ENCODE measurements at places on chromosomes 6 and 20. TPM values are rescaled to one million over a fixed set of nuclear protein-coding genes. Genes with fewer than 3 reads are reported as not detected.
A peak's percentile ranks its signal among the peaks of the same experiment; 100 is the strongest.

GRCh38 chr6:135938576-135939207 lies 87.2 kb downstream of the PDE7B start:
- no peak overlapping the region for H3K27ac ChIP-seq
- no peaks in the 10 kb centered on the region for H3K27me3 ChIP-seq
- H3K4me3 ChIP-seq: no peak overlapping the region
- no peaks in the 10 kb centered on the region for H3K4me1 ChIP-seq
- DNase-seq: no peak

DNA sequence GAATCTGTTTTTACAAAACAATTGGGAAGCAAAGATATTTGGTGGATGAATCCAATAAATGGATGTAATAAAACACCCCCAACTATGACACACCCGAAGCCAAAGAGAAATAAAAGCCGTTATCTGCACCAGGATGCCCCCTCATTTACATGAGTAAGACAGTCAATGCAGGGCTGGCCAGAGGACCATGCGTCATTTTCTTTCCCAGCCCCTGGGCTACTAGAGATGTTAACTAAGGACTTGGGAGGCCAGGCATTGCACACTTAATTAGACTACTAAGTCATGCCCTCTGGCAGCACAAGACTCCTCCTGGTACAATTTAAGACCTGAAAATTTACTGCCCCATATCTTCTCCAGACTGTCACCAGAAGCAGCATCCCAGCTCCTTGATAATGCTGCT lies 3.2 kb downstream of the LEMD2 start:
- H3K4me1 ChIP-seq: peaks cover 25% of the 10 kb centered on the region
- H3K27me3 ChIP-seq: no peaks in the 10 kb centered on the region
- H3K27ac ChIP-seq: no peak overlapping the region
- DNase-seq: no peak

- H3K4me1 ChIP-seq: no peaks in the 10 kb centered on the region
- no peaks in the 10 kb centered on the region for H3K27me3 ChIP-seq
- H3K36me3 ChIP-seq: no peaks in the 10 kb centered on the region
- no peak overlapping the region for H3K27ac ChIP-seq
- H3K4me3 ChIP-seq: no peak overlapping the region
- DNase-seq: no peak
Measured at GRCh38 chr6:146593986-146594385, 4.8 kb upstream of the ADGB start.

ARMH2 gene
- not detected for total RNA-seq

SCRT2 gene
- 0.34 TPM for total RNA-seq

- 0 out of 2 replicates have a peak overlapping the region, but pooled peaks have one; percentile 2 for H3K4me3 ChIP-seq
- H3K27me3 ChIP-seq: no peaks in the 10 kb centered on the region
- H3K4me1 ChIP-seq: peaks cover 5% of the 10 kb centered on the region
- H3K36me3 ChIP-seq: no peaks in the 10 kb centered on the region
- peak; percentile 56 for DNase-seq
Measured at GRCh38 chr6:22250486-22250885, 46.4 kb downstream of the PRL start.

SLC17A3 gene
- not detected for total RNA-seq

- no peaks in the 10 kb centered on the region for H3K36me3 ChIP-seq
- no peak overlapping the region for H3K27ac ChIP-seq
- no peak overlapping the region for H3K4me3 ChIP-seq
- no peaks in the 10 kb centered on the region for H3K4me1 ChIP-seq
Measured at GRCh38 chr6:113402544-113402943, 454.6 kb upstream of the MARCKS start.

MDFI gene
- 38.5 TPM for total RNA-seq

SLC22A2 gene
- 1.4 TPM for total RNA-seq

NRSN1 gene
- total RNA-seq: 0.78 TPM

GRCh38 chr20:41664584-41664983 lies 46.4 kb upstream of the CHD6 start:
- no peaks in the 10 kb centered on the region for H3K36me3 ChIP-seq
- no peaks in the 10 kb centered on the region for H3K4me1 ChIP-seq
- DNase-seq: no peak
- no peak overlapping the region for H3K27ac ChIP-seq
- H3K4me3 ChIP-seq: no peak overlapping the region
- no peaks in the 10 kb centered on the region for H3K27me3 ChIP-seq

DNA sequence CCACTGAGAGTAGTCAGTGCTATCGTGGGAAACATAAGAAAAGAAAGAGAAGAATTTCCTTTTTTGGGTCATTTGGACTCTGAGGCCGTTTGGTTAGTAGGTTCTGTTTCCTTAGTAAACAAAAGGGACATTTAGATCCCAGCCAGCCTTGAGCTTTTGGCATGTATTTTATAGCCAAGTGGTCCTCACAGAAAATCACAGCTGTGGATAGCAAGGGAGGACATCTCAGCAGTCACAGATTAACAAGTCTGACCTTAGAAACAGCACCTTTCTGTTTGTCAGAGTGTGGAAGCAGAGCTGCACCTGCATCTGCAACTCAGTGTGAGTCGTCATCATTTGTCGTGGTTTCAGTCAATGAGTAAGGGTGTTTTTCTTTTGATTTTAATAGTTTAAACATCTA lies 40.5 kb downstream of the FAM120B start:
- no peaks in the 10 kb centered on the region for H3K4me1 ChIP-seq
- peaks cover 11% of the 10 kb centered on the region for H3K36me3 ChIP-seq
- H3K27me3 ChIP-seq: no peaks in the 10 kb centered on the region
- no peak overlapping the region for H3K27ac ChIP-seq

DNA sequence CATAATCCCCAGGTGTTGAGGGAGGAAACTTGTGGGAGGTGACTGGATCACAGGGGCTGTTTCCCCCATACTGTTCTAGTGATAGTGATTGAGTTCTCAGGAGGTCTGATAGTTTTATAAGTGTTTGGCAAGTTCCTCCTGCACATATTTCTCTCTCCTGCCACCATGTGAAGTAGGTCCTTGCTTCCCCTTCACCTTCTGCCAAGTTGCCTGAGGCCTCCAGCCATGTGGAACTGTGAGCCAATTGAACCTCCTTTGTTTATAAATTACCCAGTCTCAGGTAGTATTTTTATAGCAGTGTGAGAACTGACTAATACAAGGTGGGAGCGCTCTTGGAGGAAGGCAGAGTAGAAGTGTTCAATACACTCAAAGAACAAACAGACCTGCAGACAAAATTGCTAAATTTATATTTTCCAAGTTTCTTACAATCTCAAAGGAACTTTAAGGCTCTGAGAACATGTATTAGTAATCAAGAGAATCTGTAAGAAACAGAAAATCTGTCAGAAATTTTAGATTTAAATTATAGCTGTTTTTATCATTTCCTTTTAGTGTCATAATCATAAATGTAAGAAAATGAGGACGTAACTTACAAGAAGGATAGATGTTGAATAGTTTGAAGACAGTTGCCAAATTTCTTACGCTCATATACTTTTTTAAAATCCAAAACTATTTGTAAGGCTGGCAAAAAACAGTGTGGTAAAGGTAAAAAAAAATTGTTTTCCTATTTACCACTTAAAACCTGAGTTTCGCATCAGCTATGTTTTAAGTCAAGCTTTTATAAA lies 77.7 kb downstream of the ASCC3 start:
- no peak overlapping the region for H3K27ac ChIP-seq
- H3K36me3 ChIP-seq: no peaks in the 10 kb centered on the region
- no peaks in the 10 kb centered on the region for H3K4me1 ChIP-seq

ANKRD66 gene
- not detected for total RNA-seq

GRCh38 chr20:58702161-58702510 lies 9.5 kb downstream of the NPEPL1 start:
- H3K4me3 ChIP-seq: no peak overlapping the region
- H3K36me3 ChIP-seq: peaks cover 14% of the 10 kb centered on the region
- H3K27ac ChIP-seq: no peak overlapping the region
- 0 out of 2 replicates have a peak, but pooled peaks cover 4% of the 10 kb centered on the region for H3K4me1 ChIP-seq
- no peak for DNase-seq

DNA sequence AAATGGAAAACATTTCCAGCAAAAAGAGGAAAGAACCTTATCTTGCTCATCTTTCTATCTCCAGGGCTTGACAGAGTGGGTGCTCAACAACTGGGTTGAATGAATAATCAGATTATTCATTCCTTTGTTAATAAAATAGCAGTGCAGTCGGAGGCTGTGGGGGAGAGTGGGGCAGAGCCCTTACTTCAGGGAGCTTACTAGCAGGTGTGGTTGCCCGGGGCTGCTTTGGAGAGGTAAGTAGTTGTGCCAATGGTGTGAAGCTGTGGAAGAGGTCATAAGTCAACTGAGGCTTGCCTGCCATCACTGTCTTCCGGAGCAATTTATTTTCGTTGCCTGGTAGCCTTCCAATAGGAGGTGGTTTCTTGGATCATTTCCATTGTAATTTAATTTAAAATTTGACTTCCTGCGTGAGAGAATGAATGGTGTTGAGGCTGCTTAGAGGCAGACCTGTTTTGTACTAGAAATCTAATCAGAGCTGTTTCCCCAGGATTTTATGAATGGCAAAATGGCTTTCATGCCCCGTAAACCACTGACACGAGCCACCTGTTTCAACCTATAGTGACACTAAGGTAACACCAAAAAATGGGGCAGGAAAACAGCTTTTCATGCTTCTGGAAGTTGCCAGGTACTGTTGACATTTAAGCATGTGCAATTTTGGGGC lies 51.4 kb downstream of the ZDHHC14 start:
- no peaks in the 10 kb centered on the region for H3K36me3 ChIP-seq
- no peaks in the 10 kb centered on the region for H3K27me3 ChIP-seq
- no peak overlapping the region for H3K27ac ChIP-seq
- peaks cover 6% of the 10 kb centered on the region for H3K4me1 ChIP-seq
- no peak overlapping the region for H3K4me3 ChIP-seq
